ENCODE measurements at places on chromosomes 1 and 21. TPM values are rescaled to one million over a fixed set of nuclear protein-coding genes. Genes with fewer than 3 reads are reported as not detected.

S100A5 gene
- total RNA-seq: 0.30 TPM

DNA sequence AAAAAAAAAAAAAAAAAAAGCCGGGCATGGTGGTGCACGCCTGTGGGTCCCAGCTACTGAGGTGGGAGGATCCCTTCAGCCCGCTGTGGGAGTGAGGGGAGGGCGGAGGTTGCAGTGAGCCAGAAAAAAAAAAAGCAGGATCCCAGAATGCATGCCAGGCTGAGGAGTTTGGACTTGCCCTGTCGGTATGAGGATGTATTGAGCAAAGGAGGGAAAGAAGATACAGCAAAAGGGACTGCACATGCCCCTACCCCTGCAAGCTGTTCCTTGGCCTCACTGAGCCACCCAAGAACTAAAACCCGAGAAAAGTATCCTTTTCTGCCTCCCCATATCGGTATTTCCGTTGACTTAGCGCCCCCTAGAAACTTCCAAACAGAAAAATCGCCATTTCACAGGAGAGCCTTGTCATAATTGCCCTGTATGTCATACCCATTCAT is 1.3 kb upstream of the GPATCH4 start:
- no peak for DNase-seq

GRCh38 chr1:21059021-21059420 is 117.7 kb downstream of the EIF4G3 start:
- no peak for DNase-seq

GJA9 gene
- total RNA-seq: not detected

GRCh38 chr1:210600421-210601159 is 271.9 kb downstream of the HHAT start:
- DNase-seq: no peak

RPTN gene
- not detected for total RNA-seq

All from NCI-H460 (cell line).